ENCODE measurements at places on chromosomes 2 and 18.

- no peak for DNase-seq
These were observed 323.3 kb downstream of the ZNF804A start for GRCh38 chr2:184921676-184922075.

DNA sequence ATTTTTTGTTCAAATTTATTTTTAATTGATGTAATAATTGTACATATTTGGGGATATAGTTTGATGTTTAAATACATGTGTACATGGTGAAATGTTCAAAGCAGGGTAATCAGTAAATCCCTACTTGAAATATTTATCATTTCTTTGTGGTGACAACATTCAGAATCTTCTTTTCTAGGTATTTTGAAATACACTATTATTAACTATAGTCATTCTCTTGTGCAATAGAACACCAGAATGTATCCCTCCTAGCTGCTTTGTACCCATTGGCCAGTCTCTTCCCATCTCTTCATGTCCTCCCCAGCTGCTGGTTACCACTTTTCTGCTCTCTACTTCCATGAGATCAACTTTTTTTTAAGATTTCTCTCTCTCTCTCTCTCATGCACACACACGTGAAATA lies 126.5 kb downstream of the ZNF407 start:
- no peak for DNase-seq

DNA sequence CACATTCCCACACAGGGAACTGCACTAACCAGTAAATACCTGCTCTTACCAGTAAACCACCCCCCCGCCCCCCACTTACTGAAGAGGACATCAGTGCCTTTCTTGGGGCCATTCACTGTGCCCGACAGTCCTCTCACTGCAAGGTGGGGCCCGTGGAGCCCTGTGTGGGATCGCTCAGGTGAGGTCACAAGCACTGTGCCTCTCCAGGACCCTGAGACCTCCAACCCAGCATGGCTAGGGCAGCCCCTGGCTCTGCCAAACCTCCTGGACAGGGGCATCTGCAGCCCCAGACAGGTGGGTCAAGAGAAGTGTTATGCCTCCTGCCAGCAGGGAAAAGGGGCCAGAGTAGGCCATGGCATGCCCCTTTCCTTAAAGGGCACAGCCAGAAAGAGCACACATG lies 6.7 kb upstream of the NEURL3 start:
- no peak for DNase-seq

DNA sequence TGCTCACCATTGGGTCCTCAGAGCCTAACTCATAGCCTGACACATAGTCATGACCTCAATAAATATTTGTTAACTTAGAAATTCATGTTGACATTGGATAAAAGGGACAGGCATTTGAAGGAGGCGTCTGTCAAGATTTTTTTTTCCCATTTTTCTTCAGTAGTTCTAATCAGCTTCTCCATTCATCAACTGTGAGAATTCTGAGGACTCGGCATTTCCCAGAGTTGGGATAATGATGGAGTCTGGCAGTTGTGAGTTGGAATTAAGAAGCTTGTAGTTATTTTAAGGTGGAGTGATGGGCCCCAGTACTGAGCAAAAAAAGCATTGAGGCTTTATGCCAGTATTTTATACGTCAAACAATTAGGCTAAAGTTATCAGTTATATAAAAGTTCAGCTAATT lies 4.6 kb downstream of the SPATS2L start:
- no peak for DNase-seq

DNA sequence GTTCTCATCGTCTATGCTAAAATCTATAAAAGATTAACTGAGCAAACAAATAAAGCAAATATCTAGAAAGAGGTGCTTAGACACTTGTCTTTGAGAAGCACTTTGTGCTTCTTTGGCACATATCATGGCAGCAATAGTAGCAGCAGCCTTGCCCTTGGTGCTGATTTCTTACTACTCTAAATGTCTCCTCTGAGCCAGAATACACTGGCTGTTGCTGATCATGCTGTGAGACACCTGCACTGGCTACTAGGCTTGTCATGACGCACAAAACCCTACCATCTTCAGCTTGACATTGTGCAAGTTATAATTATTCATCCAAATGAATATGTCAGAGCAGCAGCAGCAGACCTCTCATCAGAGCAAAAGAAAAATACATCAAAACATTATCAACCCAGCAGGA lies 46.7 kb downstream of the FANCL start:
- no peak for DNase-seq

DNA sequence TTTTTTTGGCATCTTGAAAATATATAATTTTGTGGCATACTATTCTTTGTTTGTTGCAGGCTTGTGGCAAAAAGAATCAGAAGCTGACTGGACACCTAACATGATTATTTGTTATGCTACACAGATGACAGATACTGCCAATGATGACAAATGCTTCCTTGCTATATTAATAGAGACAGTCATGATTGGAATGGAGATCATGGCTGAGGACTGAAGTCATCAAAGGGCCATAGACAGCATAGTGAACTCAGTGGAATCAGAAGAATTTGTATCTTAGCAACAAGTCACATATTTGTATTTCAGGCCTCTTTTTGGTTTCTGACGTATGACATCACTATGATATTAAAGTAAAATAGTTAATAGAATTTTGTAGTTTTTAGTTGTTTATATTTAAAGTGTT lies 1003.8 kb upstream of the DDX18 start:
- DNase-seq, result no peak

GRCh38 chr18:21215490-21215889 lies 26.5 kb upstream of the GREB1L start:
- DNase-seq, result no peak

GRCh38 chr2:45466053-45466452 lies 145.0 kb downstream of the SRBD1 start:
- no peak for DNase-seq

GRCh38 chr18:51110073-51110797 lies 80.2 kb downstream of the SMAD4 start:
- DNase-seq, result no peak

DNA sequence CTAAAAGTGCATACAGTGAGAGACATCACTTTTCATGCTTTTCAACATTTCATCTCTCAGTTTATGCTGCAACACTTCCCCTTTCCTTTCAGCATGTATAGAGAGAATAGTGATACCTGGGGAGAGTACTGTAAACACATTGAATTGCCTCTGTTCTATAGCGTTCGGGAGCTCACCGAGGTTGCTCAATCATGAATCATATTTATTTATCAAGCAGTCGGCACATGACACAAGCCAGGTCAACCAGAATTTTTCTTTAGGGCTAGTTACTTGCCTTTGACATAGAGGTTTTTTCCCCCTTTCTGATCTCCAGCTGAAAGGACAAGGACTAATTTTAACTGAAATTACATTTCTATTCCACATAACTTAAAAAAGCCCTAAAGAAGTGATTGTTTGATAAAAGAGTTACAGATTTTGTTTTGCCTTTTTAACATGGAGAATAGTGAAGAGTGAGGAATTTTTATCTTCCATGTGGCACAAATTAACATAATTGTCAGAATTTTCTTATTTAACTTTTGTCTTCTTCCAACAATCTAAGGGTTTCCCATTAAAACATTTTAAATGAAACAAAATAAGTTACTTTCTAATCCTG lies 690.9 kb upstream of the TMEFF2 start:
- DNase-seq, result no peak

DNA sequence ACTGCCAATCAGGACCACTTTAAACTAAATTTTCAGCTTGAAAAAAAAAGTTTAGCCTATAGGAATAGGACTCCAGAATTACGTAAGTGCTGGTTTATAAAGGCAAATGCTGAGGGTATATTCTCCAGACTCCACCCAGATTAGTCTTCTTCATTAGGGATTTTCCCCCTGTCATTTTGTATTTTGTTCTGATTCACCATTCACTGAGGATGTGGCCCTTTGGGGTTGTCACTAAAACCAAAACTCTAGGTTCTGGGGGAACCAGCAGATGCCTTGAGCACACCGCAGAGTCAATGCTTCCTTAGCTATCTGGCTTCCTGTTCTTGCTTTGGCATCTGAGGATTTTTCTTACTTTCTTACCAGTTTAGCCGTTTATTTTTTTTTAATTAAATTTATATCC lies 10.5 kb downstream of the SCYGR4 start:
- no peak for DNase-seq

DNA sequence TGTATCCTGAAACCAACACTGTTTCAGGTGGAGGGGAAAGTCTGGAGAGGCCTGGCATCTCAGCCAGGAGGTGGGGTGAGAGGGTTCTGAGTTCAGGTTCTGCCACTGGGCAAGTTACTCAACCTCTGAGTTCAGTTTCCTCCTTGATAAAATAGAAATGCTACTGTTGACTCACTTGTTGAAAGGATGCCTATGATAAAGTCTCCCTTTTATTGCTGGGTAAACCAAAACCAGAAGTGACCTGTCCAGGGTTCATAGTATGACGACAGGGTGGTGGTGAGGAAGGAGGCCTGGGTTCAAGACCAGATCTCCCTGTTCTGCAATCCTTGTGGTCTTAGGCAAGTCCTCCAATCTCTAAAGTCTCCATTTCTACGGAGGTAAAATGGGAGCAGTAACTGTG lies 232.7 kb downstream of the PRKCE start:
- DNase-seq, result no peak

GRCh38 chr2:230898713-230899091 lies 26.3 kb downstream of the GPR55 start:
- DNase-seq, result no peak

DNA sequence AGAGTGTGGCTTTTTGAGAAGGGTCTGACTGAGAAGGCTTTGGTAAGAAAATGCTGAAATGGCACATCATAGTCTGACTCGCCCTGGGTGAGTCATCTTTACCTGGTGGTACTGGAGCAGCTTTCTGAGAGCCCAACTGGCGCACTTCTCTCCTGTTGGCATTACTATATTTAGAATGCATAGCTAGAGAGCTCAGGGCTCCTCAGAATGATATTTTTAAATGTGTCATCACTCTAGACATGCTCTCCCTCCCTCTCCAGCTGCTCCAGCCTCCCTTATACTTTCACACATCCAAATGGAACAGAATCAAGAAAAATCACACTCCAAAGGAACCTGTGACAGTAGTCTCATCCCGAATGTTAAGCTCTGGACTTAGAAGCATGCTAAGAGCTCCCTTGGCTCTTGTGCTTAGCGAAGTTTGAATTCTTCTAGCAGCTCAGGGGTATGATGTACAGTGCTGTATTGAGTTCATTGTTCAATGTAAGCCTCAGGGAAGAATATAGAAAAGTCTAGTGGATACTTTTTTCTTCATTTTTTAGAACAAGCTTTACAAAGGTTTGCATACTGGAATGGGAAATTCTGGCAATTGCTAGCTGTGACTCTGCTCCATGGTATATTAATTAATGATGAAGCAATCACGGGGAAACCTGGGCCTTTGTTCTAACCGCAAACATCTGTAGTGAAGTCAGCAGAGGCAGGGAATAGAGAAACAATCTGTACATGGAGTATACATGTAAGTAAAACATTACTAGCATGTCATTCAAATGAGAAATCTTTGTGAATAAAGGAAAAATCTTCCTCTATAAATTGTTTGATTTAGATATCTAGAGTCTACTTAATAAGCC lies 751.2 kb upstream of the NRXN1 start:
- DNase-seq, result no peak

DNA sequence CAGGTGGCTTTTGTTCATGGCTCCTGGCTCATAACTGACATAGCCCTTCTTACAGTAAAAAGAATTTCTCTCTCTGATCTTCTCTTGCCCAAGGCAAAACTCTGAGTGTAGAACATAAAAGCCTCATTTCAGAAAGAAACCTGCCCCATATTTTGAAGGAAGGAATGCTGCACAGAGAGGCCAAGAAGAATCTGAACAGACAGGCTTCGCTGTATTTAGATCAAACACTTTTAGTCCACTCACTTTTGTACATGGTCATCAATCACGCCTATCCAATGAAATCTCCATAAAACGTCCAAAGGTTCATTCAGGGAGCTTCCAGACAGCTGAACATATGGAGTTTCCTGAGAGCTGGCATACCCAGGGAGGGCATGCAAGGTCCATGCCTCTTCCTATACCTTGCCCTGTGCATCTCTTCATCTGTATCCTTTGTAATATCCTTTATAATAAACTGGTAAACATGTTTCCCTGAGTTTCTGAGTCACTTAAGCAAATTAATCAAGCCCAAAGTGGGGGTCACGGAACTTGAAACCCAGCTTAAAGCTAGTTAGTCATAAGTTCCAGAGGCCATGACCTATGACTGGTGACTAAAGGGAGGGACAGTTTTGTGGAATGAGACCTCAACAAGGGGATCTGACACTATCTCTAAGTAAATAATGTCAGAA lies 62.5 kb upstream of the TMEM247 start:
- no peak for DNase-seq
